Stimulated activated naive CD4-positive, alpha-beta T cell (primary cell): ENCODE measurements at places on chromosomes 6 and 20.

DNA sequence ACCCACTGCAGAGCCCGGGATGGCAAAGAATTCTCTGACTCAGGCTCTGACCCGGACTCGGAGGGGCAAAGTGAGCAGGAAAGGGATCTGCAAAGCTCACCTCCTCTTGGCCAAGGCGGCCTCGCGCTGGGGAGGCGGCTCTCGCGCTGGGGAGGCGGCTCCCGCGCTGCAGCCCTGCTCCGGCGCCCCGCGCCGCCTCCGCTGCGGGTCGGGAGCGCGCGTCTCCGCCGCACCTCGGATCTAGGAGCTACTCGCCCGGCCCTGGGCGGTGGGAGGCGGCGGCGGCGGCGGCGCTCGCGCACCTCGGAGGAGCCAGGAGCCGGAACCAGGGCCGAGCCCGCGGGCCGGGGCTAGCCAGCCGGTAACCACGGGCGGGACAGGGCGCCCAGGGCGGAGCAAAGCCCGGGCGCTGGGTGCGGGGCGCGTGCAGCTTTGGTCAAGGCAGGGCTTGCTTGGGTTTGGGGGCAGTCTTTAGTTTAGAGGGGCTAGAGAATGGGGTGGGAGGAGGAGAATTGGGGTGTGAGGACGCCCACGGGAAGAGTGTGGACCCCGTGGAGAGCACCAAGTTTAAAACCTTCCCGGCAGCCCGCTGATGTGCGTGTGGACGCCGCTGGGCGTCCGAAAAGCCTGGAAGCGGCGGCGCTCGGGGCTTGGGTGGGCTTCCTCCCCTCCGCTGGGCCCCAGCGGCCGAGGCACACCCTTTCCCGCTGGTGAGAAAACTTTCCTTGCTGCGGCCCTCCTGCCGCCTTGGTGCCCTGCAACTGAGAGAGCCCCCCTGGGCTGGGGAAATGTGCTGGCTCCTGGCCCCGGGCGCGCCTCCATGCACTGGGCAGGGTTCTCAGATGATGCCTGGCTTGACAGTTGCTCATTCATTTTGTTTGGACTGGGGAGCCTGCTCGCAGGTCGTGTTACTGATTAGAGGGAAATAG, at the start of gene MRAP2:
Gene MRAP2 (plus strand): TSS at position 250 of the 929 bp plus-strand sequence. CDS start 21,547 bp downstream, outside the sequence.
- no peak for DNase-seq

GRCh38 chr6:163501026-163501425, 86.5 kb downstream of the QKI start:
- no peak for DNase-seq

GRCh38 chr6:158143700-158144099, 24.4 kb downstream of the SERAC1 start:
- no peak for DNase-seq

GRCh38 chr20:23199356-23199755, 113.2 kb upstream of the CD93 start:
- DNase-seq = no peak

DNA sequence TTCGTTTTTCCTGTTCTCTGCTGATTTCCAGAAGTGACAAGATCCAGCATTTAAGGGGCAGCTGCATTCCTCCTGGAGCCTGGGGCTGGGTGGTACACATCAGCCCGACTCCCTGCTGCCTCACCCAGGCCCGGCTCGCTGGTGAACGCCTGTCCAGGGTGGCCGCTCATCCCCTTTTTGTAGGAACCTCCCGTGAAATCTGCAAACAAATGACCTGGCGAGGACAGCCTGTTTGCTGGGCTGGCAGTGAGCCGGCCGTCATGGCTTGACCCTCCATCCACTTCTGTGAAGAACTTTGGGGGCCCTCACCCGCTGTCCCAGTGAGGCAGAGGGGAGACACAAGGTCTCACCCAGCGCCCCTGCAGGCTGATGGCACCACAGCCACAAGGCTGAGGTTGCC, 39.0 kb downstream of the PYGB start:
- no peak for DNase-seq

DNA sequence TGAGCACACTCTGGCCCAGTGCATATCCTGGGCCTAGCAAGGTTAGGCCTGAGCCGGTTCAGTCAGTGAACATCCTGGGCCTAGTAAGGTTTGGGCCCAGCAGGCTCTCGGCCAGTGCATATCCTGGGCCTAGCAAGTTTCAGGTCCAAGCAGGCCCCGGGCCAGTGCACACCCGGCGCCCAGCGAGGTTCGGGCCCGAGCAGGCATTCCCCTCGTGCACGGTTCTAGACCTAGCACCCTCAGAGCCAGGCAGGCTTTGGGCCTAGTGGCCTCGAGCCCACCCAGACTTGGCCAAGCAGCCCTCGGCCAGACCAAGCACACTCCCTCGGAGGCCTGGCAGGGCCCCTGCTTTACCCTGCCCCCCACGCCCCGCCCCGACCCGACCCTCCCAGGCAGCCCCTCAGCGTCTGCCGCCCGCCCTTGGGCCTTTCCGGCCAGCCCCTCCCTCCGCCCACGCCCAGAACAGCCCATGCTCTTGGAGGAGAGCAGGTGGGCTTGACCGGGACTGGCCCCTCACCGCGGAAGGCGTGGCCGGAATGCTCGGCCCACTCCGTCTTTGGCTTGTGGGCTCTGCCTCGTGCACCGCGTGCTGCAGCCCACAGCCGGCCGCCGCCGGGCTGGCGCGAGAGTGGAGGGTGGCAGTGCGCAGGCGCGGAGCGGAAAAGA, at the start of gene CTCFL:
Gene CTCFL (minus strand): TSS at position 630 of the 666 bp plus-strand sequence. CDS start 935 bp downstream, outside the sequence.
- no peak for DNase-seq

GRCh38 chr6:4549556-4550226, 226.5 kb upstream of the CDYL start:
- DNase-seq = no peak

DNA sequence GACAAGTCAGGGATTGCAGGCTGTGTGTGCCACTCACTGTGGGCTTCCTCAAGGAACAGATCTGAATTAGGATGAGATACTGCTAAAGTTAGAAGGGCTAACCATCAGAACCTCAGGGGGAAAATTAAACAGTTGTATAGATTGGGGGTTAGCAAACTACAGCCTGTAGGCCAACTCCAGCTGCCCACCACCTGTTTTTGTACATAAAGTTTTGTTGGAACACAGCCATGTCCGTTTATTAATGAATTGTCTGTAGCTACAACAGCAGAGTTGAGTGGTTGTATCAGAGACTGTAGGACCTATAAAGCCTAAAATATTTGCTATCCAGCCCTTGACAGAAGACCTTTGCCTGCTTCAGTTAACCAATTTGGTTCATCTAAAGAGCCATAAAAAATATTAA, 127.2 kb upstream of the ECI2 start:
- DNase-seq = no peak

- no peak for DNase-seq
Observed at GRCh38 chr6:162109480-162110050, 618.0 kb downstream of the PRKN start.

- DNase-seq = no peak
Observed at GRCh38 chr6:46501136-46502089, 10.2 kb upstream of the RCAN2 start.

- no peak for DNase-seq
Observed at GRCh38 chr20:7850775-7851490, 89.3 kb downstream of the HAO1 start.

DNA sequence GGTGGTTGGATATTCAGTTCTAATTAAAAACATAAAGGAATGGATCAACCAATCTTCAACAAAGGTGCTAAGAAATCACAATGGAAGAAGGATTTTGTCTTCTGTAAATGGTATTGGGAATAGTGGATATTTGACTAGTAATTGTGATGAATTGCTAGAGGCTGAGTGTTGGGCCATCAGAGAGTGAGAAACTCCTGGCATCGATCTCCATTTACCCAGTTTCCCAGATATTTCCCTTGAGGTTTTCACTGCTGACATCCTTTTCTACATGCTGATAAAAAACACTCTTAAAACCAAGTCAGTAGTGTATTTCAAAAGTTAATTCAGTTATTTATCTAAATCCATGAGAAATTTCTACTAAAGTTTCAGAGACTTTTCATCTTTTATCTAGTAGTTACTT, 40.4 kb upstream of the COL10A1 start:
- DNase-seq = no peak

DNA sequence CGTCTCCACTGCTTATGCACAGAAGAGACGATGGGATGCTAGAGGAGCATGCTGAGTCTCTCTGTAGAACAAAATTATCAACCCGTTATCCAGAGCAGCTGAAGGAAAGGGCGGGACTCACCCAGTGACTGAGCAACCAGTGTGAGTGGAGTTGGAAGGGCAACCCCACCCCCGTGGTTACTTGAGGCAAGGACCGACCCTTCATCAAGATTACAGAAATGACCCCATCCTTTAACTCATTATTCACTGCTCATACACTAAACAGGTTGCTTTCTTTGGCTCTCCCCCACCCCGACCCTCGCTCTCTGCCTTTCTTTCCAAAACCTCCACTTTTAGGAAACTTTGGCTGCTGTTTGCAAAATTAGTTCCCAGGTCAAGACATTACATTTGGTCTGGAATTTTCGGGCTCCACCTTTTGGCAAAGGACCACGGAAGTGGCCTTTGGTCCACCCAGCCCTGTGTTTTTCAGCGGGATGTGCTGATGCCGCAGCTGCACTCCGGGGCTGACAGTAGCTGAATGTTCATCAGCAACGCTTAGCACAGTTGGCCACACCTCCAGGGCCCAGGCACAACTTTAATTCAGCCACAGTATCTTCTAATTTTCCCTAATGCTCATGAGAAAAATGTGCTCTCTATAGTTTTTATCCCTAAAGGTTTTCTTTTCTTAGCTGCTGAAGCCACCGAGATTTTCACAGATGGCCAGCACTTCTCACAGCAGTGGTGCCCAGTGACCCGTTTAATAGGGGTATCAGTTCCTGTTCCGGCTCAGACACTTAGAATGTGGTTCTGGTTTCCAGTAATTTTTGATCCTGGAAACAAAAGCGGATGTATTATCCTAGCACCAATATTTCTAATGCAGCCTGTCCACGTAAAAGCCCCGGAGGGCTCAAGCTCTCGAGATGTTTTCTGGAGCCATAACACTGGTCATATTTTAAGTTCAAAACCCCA, 103.6 kb upstream of the NXT1 start:
- no peak for DNase-seq

GRCh38 chr6:107704347-107705013, 119.6 kb downstream of the SCML4 start:
- peak; percentile 18 for DNase-seq

DNA sequence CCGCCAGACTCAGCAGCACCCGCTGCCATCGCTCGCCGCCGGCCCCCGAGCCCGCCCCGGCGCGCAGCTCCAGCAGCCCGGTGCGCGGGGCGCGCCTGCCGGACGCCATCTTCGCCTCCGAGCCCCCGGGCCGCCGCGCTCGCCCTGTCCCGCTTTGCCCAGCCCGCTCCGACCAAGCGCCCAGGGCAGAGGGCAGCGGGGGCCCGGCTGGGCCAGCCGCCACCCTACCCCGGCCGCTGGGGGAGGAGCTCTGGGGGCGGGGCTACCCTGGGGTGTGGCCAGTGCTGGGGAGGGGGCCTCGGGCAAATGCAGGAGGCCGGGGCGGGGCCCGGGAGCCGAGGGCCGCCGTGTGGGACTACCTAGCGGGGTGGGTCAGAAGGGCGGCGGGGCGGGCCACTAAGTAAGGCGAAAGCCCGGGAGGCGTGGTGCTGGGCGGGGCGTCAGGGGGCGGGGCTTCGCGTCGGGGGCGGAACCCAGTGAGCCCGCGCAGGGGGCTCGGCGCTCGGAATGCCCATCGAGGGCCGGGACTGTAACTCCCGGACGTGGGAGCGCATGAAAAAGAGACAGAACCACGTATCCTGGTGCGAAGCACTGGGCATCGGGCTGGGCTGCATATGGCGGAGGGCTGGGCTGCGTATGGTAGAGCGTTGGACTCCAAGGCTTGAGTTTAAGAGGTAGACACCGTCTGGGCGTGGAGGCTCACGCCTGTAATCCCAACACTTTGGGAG, at the start of gene SNTA1:
Gene SNTA1 (minus strand): TSS at position 252 of the 728 bp plus-strand sequence. CDS start 143 bp downstream, at position 109.
- peak; percentile 77 for DNase-seq

GRCh38 chr20:47944682-47945081, 159.4 kb upstream of the SULF2 start:
- no peak for DNase-seq

GRCh38 chr6:1585669-1586049, 24.1 kb upstream of the FOXC1 start:
- no peak for DNase-seq

DNA sequence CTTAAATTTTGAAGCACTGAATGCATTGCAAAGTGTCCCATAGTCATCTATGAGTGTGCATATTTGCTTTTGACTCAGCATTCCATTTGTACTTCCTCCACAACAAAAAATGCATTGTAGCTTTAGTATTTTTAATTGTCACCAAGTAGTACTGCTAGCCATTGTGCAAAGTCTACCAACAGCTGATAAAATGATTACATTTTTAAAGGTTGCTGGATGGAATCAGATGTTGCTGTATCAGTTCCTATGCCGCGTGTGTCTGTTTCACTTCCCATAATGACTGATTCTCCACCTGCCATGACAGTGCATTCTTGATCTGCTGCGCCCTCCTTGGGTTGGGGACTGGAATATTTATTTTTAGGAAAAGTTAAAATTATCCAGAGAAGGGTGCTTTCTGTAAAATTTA, 41.2 kb downstream of the SLX4IP start:
- DNase-seq = no peak

DNA sequence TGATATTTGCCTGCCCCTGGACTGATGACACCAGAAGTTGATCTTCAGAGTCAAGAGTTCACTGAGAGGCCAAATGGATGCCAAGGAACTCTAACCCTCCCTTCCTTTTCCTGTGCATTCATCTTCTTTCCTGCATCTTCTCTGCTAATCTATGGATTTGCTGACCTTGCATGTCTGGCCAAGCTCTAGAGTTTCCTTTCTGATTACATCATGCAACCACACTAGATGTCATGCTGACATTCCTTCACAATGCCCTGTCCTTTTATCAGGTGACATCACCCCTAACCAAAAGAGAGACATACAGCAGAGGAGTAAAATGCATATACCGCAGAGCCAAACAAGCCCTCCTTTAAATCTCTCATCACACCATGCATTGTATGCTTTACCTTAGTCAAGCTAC, 487.6 kb downstream of the TFAP2A start:
- no peak for DNase-seq

DNA sequence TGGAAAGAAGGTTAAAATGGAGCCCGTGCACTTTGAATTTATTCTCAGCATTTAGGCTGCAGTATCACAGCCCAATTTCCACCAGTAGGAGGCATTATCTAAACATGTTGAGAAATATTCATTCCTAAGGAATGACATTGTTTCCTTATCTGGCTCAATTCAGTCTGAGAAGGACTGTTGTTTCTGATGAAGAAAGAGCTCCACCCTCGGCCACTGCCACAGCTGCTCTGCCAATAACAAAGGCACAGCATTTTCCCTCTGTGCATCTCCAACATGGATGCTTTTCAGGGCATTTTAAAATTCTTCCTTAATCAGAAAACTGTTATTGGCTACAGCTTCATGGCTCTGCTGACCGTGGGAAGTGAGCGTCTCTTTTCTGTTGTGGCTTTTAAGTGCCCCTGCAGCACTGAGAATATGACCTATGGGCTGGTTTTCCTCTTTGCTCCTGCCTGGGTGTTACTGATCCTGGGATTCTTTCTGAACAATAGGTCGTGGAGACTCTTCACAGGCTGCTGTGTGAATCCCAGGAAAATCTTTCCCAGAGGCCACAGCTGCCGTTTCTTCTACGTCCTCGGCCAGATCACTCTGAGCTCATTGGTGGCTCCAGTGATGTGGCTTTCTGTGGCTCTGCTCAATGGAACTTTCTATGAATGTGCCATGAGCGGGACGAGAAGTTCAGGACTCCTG, at the start of gene CALHM5:
Gene CALHM5 (plus strand): TSS at position 216 of the 687 bp plus-strand sequence. CDS start 58 bp downstream, at position 274.
- no peak for DNase-seq
